ENCODE measurements at places on chromosomes 7 and 10. TPM values are rescaled to one million over a fixed set of nuclear protein-coding genes. Genes with fewer than 3 reads are reported as not detected.

DNA sequence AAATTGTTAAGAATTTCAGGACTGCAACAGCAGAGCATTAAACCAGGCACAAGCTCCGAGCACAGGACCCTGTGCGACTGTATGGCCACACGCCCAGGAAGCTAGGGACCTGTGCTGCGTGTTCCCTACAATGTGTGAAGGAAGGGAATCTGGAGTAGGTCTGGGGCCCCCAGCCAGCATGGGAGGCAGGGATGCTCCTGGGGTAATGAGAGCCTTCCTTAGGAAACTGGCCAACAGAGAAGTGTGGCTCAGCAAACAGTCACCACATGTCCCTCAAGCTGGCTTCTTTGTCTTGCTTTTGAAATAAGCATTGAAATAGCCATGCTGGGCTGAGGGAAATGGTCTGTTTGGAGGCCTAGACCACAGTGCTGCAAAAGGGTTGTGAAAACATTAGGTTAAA, 8.2 kb downstream of the BLNK start:
- no peak for DNase-seq

The SPDYE5 gene
- total RNA-seq, result not detected

The CALHM1 gene
- not detected for total RNA-seq

- no peak for DNase-seq
Measured at GRCh38 chr7:140298213-140298612, 100.1 kb downstream of the SLC37A3 start.

The CFAP70 gene
- 8.8 TPM for total RNA-seq

The TPST1 gene
- total RNA-seq, result 16.5 TPM

The CUBN gene
- total RNA-seq, result 2.6 TPM

DNA sequence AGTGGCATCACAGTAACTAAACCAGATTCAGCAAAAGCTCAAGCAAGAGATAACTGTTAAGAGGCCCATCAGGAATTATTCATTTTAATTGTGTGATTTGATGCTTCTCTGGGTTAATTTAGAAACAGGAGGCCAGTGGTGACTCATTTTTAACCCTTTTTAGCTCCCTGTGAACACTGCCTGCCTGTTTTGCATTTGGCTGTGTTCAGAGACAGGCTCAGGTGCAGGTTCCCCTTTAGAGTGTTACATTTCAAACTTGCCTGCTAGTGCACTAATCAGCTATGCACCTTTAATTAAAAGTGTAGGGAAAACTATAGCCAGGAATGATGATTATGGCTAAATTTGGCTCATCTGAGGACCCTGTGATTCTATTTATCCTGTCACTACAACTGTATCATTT, 6.5 kb downstream of the STAMBPL1 start:
- no peak for DNase-seq

DNA sequence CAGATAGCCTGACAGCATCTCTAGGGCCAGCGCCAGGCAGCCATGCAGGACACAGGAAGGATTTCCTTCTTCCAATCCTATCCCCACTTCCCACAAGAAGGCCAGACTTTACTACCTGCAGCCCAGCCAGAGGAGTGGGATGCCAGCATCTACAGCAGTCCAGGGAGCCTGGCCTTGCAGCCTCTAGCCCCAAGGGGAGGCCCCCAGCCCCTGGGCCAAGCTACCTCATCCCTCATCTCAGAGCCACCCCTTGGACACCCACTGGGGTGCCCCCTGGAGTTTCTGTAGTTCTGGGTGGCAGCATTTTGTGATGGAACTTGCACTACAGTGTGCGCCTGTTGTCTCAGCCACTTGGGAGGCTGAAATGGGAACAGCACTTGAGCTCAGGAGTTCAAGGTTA, 170.8 kb upstream of the PODXL start:
- DNase-seq, result no peak

Measured in body of pancreas (tissue), 4 donors.